ENCODE measurements at places on chromosomes 6 and 20.
A peak's percentile ranks its signal among the peaks of the same experiment; 100 is the strongest.

DNA sequence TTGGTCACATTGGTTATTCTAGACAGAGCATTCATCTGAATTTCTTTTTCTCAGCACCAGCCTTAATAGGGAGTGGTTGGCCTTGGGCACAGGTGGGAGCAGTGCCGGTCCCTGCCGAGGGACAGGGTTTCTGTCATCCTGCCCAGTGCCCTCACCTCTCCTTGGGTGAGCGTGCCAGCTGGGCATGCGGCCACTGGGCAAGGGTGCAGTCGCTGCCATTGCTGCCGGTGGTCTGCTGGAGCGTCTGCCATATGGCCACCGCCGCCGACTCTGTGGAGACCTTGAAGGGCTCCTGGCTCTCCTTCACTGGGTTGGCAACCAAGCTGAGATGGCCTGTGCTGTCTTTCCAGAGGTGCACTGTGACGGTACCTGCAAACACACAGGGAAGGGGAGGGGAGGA is 16.4 kb upstream of the UQCC2 start:
- no peak for DNase-seq

- DNase-seq = no peak
Observed at GRCh38 chr6:144578385-144579350, 293.5 kb downstream of the UTRN start.

DNA sequence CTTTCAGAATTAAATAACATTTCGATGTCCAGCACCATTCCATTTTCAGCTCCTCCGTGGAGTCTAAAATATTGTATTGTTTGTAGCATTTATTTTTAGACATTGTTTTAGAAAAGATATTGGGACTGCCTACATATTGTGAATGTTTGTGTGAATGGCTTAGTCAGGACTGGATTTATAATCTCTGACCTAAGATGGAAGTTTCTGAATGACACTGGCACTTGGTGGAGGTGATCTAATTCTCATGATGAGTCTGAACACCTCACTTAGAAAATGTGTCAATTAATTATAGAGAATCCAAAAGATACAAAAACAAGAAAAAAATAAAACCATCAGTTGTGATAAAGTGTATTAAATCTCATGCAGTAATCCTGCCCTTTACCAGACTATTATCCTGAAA is 60.8 kb upstream of the HBS1L start:
- DNase-seq = no peak

DNA sequence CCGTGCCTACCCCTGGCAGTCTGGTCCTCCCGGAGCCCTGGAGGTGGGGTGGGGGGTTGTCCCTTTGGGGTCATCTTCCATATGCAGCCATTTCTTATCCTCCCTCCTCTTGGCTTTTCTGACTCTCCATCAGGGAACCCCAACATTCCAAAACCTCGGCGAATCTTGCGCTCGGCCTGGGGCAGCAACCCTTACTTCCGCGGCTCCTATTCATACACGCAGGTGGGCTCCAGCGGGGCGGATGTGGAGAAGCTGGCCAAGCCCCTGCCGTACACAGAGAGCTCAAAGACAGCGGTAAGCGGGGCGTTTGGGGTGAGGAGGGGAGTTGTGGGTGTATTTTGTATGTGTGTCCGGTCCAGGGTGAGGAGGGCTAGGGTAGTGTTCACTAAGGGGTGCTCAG is 168.0 kb upstream of the RNF24 start:
- no peak for DNase-seq

DNA sequence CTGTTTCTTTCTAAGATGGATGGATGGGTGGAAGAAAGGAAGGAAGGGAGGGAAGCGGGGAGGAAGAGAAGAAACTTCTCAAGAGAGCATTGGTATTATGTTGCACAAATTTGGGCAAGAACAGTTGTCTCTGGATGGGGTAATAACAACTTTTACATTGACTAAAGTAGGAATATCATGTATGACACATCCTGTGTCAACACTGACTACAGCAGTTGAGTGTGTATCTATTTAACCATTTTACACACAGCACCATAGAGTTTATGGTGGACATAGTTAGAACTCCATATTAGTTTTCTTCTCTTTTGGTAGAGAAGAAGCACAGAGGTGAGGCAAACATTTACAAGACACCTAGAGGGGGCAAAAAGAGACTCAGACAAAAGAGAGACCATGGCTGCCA is 44.2 kb upstream of the RNF146 start:
- DNase-seq = no peak

GRCh38 chr6:106693418-106693817 is 64.0 kb downstream of the QRSL1 start:
- DNase-seq = no peak

DNA sequence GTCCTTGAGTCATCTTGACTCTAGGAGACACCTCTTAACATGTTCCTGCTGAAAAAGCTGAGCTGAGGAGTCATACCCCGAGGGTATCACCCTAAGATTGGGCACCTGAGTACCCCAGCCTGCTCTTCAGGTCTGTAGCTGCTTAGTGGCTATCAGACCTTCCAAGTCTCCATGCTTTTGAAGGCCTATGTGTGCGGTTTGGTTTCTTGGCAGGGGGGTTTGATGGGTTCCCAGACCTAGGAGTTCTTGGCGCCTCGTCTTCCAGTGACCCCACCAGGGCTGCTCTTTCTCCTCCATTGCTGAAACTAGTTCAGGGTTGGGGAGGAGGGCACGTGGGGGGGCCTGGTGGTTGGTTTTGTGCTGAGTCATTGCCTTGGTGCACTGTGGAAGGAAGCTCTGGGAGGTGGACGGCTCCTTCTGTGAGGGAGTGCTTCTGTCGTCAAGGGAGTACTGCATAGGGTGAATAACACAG is 20.1 kb downstream of the IGF2R start:
- peak; percentile 66 for DNase-seq

GRCh38 chr6:122145246-122145645 is 254.2 kb upstream of the HSF2 start:
- no peak for DNase-seq

- no peak for DNase-seq
Observed at GRCh38 chr6:87182940-87183339, 27.6 kb downstream of the ZNF292 start.

- DNase-seq = no peak
Observed at GRCh38 chr20:61293951-61294350, 41.9 kb downstream of the CDH4 start.

GRCh38 chr6:113350461-113350860 is 506.7 kb upstream of the MARCKS start:
- DNase-seq = no peak

DNA sequence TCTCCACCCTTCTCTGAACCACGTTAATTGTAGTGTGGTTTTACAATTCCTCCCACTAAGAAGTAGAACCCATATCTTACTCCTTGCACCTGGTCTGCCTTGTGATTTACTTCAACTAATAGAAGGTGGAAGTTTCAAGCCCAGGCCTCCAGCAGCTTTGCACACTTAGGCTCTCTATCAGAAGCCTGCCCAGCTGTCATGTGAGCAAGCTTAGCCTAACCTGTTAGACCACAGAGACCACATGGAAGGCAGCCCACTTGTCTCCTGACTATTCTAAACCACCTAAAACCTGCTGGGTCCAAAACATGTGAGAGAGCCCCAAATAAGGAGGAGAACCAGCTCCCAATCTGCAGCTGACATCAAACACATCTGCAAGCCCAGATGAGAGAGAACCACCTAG is 127.6 kb upstream of the BTBD3 start:
- no peak for DNase-seq

GRCh38 chr6:100228834-100229441 is 234.9 kb upstream of the MCHR2 start:
- no peak for DNase-seq

DNA sequence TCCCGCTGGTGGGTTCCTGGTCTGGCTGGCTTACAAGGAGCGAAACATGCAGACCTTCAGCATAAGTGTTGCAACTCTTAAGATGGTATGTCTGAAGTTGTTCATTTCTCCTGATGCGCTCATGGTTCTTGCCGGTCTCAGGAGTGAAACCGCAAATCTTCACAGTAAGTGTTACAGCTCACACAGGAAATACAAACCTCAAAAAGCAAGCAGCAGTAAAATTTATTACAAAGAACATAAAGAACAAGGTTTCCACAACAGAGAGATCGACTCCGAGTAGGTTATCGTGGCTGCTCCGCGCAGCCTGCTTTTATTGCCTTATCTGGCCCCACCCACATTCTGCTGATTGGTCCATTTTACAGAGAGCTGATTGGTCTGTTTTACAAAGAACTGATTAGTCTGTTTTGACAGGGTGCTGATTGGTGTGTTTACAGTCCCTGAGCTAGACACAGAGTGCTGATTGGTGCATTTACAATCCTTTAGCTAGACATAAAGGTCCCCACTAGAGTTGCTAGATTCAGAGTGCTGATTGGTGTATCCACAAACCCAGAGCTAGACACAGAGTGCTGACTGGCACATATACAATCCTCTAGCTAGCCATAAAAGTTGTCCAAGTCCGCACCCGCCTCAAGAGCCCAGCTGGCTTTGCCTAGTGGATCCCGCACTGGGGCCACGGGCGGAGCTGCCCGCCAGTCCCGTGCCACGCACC is 39.2 kb downstream of the TRIM27 start:
- DNase-seq = no peak

All from keratinocyte (primary cell).